ENCODE measurements at places on chromosomes 7 and 10.

GRCh38 chr7:107471292-107472070 is 1.6 kb downstream of the GPR22 start:
- H3K27ac ChIP-seq: no peak overlapping the region
- H3K4me1 ChIP-seq: peaks cover 6% of the 10 kb centered on the region
- H3K4me3 ChIP-seq: no peak overlapping the region
- no peaks in the 10 kb centered on the region for H3K36me3 ChIP-seq
- DNase-seq: no peak

DNA sequence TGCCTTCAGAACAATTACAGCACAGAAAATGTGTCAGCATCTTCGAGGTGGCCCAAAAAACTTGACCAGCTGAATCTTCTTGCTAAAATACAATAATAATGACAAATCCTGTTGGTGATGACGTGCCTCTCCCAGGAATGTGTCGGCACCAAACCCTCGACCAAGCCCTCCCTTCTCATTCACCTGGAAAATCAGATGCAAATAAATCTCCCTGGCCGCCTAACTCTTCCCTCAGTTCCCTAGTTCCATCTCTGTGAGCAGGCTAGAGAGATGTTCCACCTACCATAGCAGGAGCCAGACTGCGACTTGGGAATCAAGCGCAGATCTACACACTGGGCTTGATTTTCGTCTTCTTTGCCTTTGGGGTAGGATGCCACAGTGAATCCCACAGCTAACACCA is 4.1 kb downstream of the PRSS1 start:
- no peak for DNase-seq
- H3K4me3 ChIP-seq: no peak overlapping the region
- H3K36me3 ChIP-seq: no peaks in the 10 kb centered on the region
- H3K4me1 ChIP-seq: no peaks in the 10 kb centered on the region

DNA sequence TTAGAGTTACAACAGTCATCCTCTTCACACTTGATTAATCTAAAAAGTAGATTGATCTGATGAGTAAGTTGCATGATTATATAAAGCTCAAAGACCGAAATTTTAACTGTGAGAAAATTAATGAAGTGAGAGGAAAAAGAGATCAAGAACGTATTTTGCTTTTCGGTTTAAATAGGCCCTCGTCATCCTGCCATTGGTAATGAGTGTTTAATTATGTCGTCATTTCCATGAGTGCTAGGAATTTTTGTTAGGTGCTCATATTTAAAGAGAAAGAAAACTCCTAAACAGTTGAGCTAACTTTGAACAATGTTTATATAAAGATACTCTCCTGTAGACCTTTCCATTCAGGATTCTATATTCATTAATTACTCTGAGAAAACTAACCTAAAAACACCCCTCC is 159.4 kb downstream of the TPK1 start:
- peaks cover 2% of the 10 kb centered on the region for H3K36me3 ChIP-seq
- no peak overlapping the region for H3K4me3 ChIP-seq
- DNase-seq: no peak
- no peaks in the 10 kb centered on the region for H3K27me3 ChIP-seq
- no peak overlapping the region for H3K27ac ChIP-seq

DNA sequence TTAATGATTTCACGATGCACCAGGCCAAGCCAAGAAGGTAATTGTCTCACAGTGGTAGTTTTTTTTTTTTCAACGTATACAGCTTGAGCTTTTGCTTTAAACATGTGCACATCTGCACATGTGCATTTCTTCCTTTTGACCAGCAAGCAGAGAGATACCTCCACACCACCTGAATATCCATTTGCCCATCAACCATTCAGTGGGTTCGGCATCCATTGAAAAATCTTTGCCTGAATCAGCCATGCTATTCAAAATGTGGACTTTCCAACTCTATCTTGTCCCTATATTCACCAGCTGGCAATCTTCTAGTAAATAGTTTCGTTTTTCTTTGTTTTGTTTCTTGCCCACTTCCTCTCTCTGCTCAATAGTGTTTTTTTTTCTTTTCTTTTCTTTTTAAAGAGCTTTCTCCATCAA is 7.7 kb upstream of the TRA2A start:
- H3K4me3 ChIP-seq: peak overlapping the region; percentile 52
- peak overlapping the region; percentile 92 for H3K27ac ChIP-seq
- peaks cover 13% of the 10 kb centered on the region for H3K4me1 ChIP-seq
- H3K36me3 ChIP-seq: no peaks in the 10 kb centered on the region

GRCh38 chr7:130010689-130011412 is 40.3 kb downstream of the ZC3HC1 start:
- peaks cover 1% of the 10 kb centered on the region for H3K36me3 ChIP-seq
- peak overlapping the region; percentile 31 for H3K27ac ChIP-seq
- H3K27me3 ChIP-seq: no peaks in the 10 kb centered on the region
- peak overlapping the region; percentile 19 for H3K4me3 ChIP-seq

GRCh38 chr10:98460837-98461499 is 14.2 kb upstream of the HPS1 start:
- H3K36me3 ChIP-seq: no peaks in the 10 kb centered on the region
- no peak overlapping the region for H3K4me3 ChIP-seq
- peaks cover 44% of the 10 kb centered on the region for H3K27me3 ChIP-seq
- no peak overlapping the region for H3K27ac ChIP-seq
- DNase-seq: no peak

GRCh38 chr7:45643630-45644029 is 69.5 kb downstream of the ADCY1 start:
- H3K27me3 ChIP-seq: peaks cover 14% of the 10 kb centered on the region
- H3K27ac ChIP-seq: no peak overlapping the region
- H3K36me3 ChIP-seq: no peaks in the 10 kb centered on the region

DNA sequence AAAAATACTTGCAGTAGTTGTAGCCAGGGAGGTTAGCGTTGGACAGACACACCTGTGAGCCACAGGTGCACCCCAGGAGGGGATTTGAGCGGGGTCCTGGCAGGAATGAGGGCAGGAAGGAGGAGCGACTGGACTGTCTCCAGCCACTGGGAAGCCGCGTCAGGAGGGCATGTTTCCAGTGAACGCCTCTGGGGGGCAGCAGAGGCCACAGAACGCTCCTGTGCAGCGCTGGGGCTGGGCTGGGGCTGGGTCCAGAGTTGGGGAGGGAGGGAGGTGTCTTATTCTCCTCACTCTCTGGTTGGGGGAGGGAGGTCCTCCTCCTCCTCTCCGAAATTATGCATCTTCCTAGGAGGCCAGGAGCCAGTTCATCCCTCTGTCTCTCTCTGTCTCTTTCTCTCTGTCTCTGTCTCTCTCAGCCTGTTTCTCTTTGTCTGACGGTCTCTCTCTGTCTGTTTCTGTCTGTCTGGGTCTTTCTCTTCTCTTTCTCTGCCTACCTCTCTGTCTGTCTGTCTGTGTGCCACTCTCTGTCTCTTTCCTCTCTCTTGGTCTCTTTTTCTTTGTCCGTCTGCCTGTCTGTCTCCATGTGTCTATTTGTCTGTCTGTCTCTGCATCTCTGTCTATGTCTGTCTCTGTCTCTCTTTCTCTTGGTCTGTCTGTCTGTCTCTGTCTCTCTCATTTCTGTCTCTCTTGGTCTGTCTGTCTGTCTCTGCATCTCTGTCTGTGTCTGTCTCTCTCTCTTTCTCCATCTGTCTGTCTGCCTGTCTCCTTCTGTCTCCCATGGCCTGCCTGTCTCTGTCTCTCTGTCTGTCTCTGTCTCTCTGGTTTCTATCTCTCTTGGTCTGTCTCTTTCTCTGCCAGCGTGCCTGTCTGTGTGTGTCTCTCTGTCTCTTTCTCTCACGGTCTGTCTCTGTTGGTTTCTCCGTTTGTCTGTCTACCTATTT is 9.9 kb upstream of the PSMG3 start:
- DNase-seq: peak; percentile 47
- peaks cover 6% of the 10 kb centered on the region for H3K36me3 ChIP-seq
- H3K4me1 ChIP-seq: peaks cover 20% of the 10 kb centered on the region
- no peaks in the 10 kb centered on the region for H3K27me3 ChIP-seq
- no peak overlapping the region for H3K4me3 ChIP-seq
- H3K27ac ChIP-seq: peak overlapping the region; percentile 33

DNA sequence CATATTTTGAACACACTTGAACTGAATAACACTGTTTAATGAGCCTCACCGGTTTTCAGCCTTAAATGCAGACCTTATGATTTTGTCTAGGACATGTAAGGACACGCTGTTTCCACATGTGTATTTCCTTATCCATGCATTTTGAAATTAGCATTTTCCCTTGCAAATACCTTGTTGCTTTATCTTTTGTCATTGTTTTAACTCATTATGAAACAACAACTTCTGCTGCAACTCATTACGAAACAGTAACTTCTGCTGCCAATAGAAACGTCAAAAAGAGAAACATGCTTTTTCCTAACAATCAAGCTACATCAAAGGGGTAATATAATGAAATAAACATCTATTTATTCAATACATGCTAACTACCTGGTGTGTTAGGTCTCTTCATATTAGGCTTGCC is 322.0 kb downstream of the AGMO start:
- H3K27me3 ChIP-seq: no peaks in the 10 kb centered on the region
- H3K36me3 ChIP-seq: no peaks in the 10 kb centered on the region
- no peak for DNase-seq
- H3K4me1 ChIP-seq: no peaks in the 10 kb centered on the region
- no peak overlapping the region for H3K27ac ChIP-seq
